ENCODE measurements at places on chromosomes 7 and 10.

DNA sequence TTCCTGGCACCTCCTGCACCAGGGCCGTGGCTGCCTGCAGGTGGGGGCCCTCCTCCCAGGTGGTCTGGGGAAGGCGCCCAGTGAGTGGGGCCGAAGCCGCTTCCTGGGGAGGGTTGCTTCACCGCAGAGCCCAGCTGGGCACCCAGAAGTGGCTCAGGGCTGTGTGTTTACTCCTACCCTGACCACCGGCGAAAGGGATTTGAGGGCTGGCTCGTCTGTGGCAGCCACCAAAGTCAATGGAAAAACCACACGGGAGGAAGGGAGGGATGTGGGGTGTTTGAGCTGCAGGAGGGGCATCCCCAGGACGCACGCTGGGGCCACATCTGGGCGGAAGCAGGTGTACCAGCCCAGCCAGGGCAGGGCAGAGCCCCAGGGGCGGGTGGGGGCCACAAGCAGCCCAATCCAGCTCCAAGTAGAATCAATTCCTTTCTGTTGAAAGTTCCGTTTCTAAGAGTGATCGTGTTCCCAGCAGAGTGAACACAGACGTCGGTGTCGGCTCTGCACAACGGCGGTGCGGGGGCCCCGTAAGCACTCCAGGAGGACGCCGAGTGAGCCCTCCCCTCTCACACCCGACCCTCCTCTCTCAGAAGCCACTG lies 69.9 kb downstream of the FOXL3 start:
- peak; percentile 31 for DNase-seq

DNA sequence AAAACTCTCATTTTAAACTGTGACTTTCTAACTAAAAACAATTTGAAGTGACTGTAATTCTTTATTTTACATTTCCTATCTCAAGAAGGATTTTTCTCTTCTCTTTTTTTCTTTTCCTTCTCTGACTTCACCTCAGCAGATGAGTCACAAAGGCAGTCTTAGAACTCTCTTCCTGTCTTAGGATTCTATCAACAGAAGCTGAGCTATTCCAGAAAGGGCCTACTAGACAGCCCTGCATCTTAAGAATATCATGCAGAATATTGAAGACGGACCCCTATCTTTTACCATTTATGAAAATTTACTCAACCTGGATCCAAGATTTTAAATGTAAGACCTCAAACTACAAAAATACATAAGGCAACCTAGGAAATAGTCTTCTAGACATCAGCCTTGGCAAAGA lies 365.7 kb upstream of the SEMA3C start:
- no peak for DNase-seq

DNA sequence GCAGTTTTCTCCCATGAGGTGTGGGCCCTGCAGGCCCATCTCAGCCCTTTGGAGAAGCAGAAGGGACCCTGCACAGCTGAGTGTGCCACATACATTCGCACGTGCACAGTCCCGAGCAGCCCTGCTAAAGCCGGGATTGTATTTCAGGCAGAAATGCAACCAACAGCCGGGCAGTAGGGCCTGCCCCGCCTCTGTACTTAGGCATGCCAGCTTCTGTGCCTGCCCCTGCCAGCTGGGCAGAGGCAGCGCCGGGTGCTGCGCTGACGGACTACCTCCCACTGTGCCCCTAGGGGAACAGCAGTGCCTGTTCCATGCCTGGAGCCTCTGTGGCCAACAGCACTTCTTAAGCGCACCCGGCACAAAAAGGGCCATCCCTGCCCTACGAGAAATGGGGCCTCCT lies 170.3 kb downstream of the NEURL1 start:
- peak; percentile 76 for DNase-seq

DNA sequence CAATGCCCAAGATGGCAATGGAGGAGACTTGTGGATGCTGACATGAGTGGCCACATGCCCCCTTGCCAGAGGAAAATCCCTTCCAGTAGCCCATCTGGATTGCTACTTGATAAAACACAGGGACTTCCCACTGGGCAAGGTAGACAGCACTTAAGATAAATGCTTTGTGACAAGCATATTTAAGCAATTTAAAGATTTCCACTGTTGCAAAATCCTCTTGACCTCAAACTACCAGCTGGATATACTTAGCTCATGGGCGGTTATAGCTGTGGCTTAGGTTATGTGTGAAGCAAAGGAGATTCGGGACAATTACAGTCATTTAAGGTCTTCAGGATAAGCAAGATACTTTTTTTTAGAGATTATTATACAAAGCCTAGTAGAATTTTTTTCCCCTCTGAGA lies 238.1 kb downstream of the BMPER start:
- no peak for DNase-seq

- no peak for DNase-seq
These were observed 17.0 kb upstream of the ADAMTS14 start for GRCh38 chr10:70655316-70655715.

DNA sequence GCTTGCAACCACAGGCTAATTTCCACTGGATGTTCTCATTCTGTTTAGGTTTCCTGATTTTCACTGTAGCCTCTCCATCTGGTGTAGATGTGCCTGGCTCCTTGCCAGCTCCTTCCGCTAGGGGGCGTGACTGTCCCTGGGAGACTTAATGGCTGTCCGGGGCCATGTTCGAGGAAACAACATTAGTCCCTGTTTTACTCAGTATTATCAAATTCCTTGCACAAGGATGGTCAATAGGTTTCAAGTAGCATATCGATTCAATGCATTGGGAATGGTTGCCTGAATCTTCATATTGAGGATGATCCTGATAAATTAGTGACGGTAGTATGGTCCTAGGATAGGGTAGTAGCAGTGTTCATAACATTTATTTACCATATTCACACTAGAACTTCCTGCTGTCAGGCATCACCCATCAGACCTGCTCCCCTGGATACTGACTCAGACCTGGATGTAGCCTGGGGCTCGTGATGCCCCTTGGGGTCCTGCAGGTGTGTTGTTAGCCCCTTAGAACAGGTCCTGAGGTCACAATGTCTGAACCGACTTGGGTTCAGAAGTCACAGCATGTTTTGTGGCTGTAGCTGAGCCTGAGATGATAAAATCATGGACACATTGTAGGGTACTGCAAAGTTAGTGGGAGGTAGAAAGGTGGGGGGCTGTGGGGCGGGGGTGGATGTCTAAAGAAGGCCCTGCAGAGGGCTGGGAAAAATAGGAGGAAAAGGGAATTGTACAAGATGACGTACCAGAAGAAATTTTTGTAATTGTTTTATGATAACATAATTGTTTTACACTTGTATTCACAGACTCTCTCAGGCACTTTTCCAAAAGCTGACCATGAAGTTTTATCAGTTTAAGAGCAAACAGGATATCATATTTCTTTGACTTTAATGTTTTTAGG lies 8.9 kb upstream of the EXOC6 start:
- peak; percentile 82 for DNase-seq

DNA sequence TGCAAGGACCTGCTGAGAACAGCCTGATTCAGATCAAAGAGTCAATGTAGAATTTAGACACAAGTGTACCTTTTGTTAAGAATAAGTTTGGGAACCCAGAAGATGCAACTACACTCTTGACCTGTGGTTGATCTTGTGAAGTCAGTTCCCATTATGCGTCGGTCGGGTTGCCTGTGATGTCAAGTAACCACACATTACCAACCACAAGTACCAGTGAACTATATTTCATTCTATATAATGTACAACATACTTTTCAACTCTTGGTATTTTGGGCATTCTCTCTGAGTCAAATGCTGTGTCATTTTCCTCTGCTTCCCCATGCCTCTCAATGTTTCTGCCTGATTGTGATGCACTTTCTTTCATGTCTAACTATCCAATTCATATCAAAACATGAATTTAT lies 426.2 kb downstream of the ETV1 start:
- DNase-seq = no peak

DNA sequence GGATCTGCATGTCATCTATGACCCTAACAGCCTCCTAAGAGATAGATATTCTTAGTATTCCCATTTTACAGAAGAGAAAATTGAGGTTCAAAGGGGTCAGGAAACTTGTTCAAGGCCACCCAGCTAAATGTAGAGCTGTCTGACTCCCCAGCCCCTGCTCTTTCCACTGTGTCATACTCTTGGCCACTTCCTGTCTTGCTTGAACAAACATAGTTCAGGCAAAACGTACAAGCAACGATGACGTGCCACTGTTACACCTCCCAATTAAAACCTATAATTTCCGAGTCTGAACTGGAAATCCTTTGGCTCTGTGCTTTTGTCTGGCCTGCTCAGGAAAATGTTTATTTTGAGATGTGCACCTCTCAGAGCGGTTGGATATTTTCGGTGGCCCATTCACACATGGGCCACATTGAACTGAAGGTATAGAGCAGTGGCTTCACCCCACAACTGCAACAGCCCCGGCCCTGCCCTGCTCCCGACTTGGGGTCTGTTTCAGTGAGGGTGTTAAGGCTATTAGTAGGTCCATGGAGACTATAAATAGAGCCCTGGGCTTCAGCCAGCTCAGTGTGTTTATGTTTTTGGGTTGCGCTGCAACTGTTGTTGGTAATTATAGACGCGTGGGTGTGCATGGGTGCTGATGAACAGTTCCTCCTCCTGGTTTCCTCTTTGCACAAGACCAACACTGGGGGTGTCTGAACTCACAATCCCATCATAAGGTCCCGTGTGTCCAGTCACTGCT lies 172.3 kb upstream of the ADO start:
- peak; percentile 64 for DNase-seq

GRCh38 chr7:108589199-108589598 lies 19.5 kb downstream of the DNAJB9 start:
- no peak for DNase-seq

DNA sequence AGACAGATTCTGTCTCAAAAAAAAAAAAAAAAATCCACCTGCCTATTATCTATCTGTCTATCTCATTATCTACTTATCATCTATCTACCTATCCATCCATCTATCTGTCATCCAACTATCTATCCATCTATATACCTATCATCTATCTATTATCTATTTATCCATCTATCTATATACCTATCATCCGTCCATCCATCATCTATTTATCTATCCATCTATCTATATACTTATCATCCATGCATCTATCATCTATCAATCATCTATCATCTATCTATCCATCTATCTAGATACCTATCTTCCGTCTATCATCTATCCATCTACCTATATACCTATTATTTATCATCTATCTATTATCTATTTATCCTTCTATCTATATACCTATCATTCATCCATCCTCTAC lies 16.5 kb upstream of the TPST1 start:
- no peak for DNase-seq

DNA sequence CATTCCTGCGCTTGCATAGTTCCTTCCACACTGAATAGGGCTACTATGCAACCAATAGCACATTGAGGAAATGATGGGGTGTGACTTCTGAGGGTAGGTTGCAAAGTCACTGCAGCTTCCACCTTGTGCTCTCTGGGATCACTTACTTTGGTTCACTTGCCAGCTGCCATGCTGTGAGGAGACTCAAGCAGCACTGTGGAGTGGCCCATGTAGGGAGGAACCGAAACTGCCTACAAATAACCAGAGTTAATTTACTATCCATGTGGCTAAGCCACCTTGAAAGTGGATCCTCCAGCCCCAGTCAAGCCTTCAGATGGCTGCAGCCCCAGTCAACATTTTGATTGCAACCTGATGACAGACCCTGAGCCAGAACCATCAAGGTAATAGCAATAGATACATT lies 64.3 kb downstream of the FAM204A start:
- DNase-seq = no peak

DNA sequence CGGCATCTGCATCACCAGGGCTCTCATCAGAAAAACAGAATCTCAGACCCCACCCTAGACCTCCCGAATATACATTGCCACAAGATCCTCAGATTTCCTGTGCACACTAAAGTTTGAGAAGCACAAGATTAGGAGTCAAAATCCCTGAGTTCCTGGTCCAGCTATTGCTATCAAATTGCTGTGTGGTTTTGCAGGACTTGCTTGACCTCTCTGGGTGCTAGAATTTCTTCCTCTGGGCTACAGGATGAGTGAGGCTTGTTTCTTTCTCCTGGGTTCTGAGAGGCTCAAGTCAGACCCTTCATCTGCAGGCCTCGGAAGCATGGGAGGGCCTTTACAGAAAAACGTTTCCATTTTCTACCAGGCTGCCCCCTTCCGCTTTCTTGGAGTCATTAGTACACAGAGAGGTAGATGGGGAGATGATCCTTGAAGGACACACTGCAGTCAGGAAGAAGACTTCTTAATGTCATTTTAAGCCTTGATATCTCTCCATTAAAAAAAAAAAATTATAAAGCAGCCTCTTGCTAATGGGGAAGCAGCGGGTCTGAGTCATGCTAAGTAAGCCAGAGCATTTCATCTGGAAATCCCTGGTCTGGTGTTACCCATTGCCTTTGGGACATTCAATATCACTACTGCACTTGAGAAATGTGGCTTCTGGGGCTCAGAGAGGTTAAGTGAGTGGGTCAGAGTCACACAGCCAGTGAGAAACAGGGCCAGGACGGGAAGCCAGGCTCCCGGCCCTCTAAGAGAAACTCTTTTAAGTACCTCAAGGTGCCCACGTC lies 173.5 kb downstream of the KCNMA1 start:
- DNase-seq = no peak

DNA sequence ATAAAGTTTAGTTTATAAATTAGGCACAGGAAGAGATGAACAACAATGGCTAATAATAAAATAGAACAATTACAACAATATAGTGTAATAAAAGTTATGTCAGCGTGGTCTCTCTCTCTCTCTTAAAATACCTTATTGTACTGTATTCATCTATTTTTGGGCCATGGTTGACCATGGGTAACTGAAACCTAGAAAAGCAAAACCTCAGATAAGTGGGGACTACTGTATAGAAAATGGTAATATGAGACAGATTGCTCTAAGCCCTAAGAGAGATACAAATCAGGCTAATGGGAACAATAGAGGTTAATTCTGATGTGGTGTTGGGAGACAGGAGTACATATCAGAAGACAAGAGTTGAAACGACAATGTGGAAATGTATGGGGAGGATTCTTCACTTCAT lies 86.2 kb downstream of the ZNF365 start:
- no peak for DNase-seq

- no peak for DNase-seq
These were observed 29.6 kb downstream of the MINDY4 start for GRCh38 chr7:30800785-30801252.

DNA sequence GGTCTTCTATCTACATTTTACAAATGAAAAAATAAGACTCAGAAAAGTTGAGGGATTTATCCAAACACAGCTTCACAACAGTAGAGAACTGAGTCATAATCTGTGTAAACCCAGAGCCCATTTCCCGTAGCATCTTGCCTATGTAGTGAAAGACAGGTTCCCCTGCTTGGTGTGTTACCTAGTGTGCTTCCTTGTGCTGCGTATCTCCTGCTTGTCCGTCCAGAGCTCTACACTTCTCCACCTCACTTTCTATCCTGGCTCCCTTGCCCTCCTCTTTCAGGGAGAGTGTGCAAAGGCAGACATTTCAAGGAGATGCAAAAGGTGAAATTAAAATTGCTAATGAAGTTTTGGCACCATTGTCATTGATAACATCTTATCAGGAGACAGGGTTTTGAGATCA lies 1.4 kb upstream of the ASNS start:
- no peak for DNase-seq

GRCh38 chr7:116707289-116707688 lies 35.3 kb downstream of the MET start:
- no peak for DNase-seq

- no peak for DNase-seq
These were observed 32.7 kb upstream of the NRCAM start for GRCh38 chr7:108488768-108489538.
